Stimulated activated CD4-positive, alpha-beta T cell treated with anti-CD3 and anti-CD28 coated beads, Interleukin-15, amount 100 ng/mL, for 1 hour (primary cell): ENCODE measurements at places on chromosomes 3 and 15.

GRCh38 chr3:158452334-158452733, 118.7 kb upstream of the MLF1 start:
- DNase-seq = no peak

DNA sequence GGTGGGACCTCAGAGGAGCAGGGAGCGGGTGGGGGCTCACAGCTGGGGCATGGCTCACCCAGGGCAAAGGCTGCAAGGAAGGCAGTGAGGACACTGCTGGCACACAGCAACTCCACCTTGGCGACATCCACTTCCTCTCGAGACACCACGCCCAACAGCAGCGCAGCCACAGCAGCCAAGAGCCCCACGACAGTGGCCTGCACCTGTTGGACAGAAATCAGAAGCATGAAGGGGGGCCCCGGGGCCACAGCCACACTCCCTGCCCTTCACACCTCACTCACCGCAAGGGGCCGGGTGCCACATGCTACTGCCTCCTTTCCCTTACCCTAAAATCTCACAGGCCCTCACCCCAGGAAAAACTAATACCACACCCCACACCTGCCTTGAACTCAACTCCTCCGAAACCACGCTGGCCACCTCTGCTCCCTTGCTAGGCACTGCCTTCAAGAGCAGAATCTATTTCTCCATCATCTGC, 57.3 kb downstream of the ROPN1B start:
- no peak for DNase-seq

- no peak for DNase-seq
These were observed 3.0 kb downstream of the ZSCAN2 start for GRCh38 chr15:84603630-84604379.

- DNase-seq = no peak
These were observed 160.7 kb upstream of the MCTP2 start for GRCh38 chr15:94070356-94071295.

DNA sequence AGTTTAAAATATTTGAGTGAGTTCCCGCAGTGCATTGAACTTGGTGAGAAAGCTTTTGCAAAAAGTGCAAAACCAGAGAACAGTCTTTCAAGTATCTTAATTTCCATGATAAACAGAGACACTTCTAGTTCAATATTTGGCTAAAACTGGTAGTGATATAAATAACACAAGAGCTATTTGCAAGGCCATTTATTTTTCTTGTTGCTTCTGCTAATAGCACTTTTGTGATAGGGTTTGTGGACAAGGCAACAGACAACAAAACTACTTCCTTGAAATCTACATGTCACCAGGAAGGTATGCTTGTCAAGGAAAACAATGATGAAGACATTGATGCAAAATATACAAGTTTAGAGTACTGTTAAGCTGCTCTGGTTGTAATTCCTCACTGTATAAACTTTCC, 1225.1 kb downstream of the OTOL1 start:
- DNase-seq = no peak

- no peak for DNase-seq
These were observed 30.2 kb downstream of the ZNF710 start for GRCh38 chr15:90031231-90031791.

DNA sequence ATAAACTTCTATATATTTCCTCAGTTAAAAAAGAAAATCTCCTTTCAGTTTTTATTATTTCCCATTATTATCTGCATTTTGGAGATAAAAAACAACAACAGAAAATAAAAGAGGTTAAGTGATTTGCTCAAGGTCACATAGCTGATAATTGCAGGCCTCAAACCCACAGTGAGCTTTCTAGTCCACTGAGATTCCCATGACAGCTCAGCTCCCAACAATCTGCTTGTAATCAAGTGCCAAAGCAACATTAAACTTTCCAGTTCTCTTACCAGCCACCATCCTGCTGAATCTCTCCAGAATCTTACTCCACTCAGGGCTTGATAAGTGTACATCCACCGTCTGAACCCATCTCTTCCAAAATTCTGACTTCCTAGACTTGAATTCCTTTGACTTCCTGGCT, 318.2 kb upstream of the SEMA6D start:
- DNase-seq = no peak
